ENCODE measurements at places on chromosomes 7 and 10.

GRCh38 chr10:124688889-124689670 lies 55.1 kb downstream of the FAM53B start:
- DNase-seq: no peak

DNA sequence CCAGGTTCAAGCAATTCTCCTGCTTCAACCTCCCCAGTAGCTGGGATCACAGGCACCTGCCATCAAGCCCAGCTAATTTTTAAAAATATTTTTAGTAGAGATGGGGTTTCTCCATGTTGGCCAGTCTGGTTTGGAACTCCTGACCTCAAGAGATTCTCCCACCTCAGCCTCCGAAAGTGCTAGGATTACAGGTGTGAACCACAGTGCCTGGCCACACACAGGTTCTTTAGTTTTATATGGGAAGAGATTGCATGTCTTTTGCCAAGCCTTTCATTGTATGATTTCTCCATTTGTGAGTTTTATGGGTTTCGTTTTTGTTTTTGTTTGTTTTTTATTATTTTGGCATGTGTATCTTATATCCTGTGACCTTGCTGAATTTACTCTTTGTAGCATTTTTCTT lies 40.9 kb downstream of the C1GALT1 start:
- DNase-seq: no peak

DNA sequence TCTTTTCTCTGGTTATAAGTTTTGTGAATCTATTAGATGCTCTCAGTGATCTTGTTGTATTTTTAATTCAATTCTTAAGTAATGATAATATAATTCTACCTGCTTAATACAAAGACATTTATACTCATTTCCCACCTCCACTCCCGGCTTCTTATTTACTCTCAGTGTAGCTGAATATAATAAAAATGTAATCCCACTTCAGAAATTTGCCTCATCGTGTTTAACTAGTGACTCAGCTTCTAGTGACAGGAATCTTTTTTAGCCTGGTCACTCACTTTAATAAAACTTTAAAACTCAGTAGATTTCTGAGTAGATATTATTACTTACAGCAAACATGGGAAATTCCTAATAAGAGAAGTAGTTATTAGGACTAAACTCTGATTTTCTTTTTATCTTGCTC lies 1506.2 kb upstream of the LRRTM3 start:
- no peak for DNase-seq

GRCh38 chr7:516606-517456 lies 2.8 kb downstream of the PDGFA start:
- DNase-seq: no peak

- DNase-seq: no peak
Measured at GRCh38 chr7:136533732-136534131, 334.7 kb upstream of the CHRM2 start.

- no peak for DNase-seq
Measured at GRCh38 chr7:114409750-114410149, 4.9 kb upstream of the FOXP2 start.

- DNase-seq: no peak
Measured at GRCh38 chr10:21314906-21315644, 210.4 kb downstream of the SKIDA1 start.

DNA sequence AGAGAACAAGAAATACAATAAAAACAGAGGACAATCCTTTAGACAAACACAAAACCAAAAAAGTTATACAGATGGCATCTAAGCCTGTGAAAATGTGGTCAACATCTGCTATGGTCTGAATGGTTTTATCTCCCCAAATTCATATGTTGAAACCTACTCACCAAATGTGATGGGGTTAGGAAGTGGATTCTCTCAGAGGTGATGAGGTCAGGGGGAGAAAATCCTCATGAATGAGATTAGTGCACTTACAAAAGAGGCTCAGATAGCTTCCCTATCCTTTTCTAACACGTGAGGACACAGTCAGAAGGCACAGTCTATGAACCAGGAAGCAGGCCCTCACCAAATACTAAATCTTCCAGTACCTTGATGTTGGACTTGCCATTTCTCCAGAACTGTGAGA lies 147.8 kb upstream of the GPR22 start:
- DNase-seq: no peak

- DNase-seq: no peak
Measured at GRCh38 chr10:45155784-45156183, 155.1 kb downstream of the ZNF22 start.

- DNase-seq: no peak
Measured at GRCh38 chr10:88689366-88689765, 16.7 kb upstream of the LIPK start.

- DNase-seq: no peak
Measured at GRCh38 chr7:91537260-91538152, 273.3 kb downstream of the FZD1 start.

DNA sequence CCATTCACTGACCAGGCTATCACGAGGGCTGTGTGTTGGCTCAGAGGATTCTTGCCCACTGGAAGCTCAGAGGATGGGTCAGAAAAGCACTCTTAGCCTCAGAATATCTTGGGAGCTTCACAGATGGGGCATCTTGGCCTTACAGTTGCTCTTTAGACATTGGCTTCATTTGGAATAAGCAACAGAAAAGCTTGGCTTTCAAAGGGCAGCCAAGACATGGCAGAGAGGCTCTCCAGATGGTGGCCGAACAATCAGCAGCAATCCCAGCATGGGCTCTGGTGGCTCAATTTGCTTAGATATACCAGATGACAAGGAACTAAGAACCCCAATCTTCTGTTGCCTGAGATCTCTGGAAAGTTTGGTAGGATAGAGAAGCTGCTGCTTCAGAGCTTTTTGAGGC lies 446.2 kb downstream of the ADRA2A start:
- DNase-seq: no peak

- no peak for DNase-seq
Measured at GRCh38 chr7:157027568-157028198, 17.2 kb upstream of the MNX1 start.

DNA sequence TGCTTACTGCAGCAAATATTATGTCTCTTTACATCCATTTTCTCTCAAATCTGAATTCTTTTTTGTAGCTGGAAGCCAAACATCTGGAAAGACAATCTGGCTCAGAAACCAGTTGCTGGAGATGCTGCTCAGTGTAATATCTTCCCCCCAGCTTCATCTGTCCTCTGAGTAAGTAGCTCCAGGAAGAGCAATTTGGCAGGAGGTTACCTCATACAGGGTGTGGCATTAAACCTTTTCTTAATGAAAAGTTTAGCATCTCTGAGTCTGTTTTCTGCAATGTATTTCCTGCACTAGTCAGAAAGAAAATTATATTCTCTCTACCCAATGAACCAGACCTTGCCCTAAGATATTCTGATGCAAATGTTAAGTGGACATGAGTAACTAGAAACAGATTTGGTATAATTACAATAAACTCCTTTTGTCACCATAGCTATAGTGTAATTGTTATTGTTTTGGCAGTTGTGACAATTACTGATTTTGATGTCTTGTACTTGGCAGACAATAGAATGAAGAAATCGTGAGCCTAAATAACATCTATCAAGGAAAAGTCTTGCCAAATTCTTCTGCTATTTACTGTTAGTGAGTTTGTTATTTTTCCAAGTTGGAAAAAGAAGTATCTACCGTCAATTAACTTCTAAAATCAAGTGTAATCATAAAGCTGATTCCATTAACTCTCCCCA lies 123.3 kb downstream of the WDFY4 start:
- DNase-seq: no peak

- DNase-seq: no peak
Measured at GRCh38 chr10:75815066-75815465, 383.6 kb downstream of the LRMDA start.

- DNase-seq: no peak
Measured at GRCh38 chr10:77349226-77349625, 288.4 kb downstream of the KCNMA1 start.

GRCh38 chr10:77702166-77702565 lies 64.6 kb upstream of the KCNMA1 start:
- no peak for DNase-seq

GRCh38 chr7:68200051-68200670 lies 1203.5 kb downstream of the TYW1 start:
- DNase-seq: no peak

- no peak for DNase-seq
Measured at GRCh38 chr10:34522546-34522945, 292.6 kb downstream of the PARD3 start.

DNA sequence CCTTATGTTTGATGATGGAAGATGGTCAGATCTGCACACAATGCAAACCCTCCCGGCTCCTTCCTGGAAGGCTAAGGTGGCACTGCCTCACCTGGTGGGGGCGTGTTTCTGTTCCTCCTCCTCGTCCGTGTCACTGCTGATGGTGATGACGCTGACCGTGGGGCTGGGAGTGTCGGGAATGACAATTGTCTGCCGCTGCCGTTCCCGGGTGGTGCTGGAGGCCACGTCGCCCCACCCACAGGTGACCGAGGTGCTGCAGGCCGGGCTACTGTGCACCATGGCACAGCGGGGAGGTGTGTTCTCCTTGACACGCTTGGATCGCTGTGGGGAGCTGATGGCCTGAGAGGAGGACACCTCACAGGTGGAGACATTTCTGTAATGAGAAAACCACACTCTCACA lies 73.1 kb downstream of the CLEC2L start:
- no peak for DNase-seq

- no peak for DNase-seq
Measured at GRCh38 chr7:98284335-98285036, 3.0 kb downstream of the BRI3 start.

DNA sequence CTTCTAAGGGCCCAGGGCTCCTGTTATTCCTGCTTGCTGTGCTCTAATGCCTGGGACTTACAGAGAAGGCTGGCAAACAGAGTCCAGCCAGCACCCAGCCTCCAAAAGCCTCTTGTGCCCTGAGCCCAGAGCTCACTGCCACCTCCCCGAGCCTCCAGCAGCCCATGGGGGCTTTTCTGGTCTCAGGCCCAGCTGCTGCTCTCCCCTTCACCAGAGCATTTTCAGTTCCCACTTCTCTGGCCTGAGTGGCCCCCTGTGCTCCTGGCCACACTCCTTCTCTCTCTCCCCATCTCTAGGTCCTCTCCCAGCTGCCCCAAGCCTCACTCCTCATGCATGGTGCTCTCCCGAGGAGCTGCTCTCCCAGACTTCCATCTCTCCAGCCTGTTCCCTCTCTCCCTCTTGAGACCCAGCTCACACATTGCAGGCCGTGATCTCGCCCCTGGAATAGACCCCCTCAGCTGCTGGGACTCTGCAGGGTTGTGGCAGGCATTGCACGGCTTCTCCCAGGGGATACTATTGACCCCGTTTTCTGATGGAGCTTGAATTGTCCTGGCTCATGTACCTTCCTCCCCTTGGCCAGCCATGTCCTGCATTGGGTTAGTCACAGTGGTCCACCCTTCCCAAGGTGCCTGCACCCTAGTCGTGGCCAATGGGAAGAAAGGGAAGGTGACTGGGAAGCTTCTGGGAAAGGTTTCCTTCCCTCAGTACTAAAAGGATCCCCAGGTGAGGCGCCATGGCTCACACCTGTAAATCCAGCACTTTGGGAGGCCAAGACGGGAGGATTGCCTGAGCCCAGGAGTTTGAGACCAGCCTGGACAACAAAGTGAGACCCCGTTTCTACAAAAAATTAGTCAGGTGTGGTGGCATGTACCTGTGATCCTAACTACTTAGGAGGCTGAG lies 9.0 kb upstream of the RASSF4 start:
- DNase-seq: no peak

- DNase-seq: no peak
Measured at GRCh38 chr7:50069613-50070012, 23.4 kb downstream of the ZPBP start.

DNA sequence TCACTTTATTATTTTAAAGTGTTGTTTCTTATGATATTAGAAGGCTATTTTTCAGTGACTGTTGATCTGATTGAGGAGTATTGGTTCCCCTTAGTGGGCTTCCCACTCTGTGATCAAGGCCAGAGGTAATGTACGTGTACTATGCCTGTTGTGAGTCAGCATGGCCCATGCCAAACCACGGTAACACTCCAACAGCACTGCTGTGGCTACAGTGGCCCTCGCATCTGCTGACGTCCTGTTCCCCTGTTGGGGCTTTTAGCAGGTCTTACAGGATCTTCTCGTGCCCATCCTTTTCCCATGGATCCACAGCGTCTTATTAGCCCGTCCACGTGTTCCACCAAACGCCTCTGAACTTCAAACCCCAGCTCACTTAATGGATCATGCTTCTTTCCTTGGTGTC lies 964.6 kb upstream of the CELF2 start:
- no peak for DNase-seq

DNA sequence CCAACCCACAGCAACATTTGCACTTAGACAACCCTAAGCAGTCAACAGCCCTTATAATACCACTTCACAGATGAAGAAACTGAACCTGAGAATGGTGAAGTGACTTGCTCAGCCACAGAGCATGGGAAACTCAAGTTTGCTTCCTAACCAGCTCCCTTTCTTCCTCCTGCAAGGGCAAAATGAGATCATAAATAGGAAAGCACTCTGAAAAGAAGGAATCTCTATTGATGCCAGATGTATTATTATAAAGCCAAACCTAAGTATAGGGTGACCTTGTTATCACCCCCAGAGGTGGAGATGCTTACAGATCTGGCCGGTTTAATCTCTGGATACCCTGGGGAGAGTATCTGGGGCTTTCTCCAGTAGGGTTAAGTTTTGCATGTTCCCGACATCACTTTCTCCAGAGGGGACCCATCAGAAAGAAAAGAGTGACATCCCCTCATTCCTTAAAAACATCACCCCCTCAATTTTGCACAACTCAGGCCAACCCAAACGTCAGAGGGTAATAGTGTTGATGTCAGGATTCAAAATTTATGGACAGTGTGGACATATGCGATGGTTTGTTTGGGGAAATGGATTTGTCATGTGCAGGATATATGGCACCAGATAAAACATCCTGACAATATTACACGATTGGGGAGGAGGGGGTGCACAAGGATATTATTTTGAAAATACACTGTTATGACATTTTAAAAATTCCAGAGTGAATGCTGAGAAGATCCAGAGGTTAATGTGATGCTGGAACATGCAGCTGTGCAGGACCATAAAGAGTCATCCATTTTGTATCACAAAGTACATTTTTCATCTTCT lies 24.0 kb upstream of the XPNPEP1 start:
- no peak for DNase-seq

GRCh38 chr7:70450731-70451130 lies 681.2 kb upstream of the GALNT17 start:
- DNase-seq: no peak

DNA sequence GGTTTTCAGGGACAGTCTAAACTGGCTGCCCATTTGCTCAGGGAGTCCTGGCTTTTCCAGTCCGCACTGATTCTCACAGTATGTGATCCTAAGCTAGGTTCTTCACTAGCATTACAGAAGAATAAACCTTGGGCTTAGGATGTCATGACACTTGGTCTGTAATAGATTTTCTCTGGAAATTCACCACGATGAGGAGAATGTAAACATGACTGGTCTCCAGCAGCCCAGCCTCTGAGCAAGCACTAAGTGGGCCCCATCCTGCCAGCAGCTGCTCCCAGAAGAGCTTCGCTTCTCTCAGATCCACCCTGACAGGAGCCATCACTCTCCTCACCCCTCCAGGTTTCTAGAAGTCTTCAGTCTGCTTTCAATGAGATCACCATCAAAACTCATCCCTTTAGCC lies 103.7 kb upstream of the ZPBP start:
- no peak for DNase-seq

DNA sequence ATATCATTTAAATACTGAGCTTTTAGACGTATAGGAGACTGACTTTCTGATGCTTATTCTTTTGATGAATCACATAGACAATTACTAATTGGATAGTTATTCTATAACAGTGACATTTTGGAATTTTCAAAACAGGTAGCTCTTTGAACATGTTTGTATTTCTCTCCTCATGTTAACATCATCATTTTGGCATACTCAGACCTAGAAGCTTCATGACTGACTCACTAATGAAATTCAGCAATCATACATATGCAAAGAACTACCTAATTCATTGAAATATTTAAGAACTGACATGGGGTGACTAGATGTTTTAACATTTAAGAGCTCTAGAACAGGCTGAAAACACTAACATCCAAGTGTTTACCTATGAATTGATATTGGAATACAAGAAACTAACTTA lies 192.3 kb downstream of the VTI1A start:
- DNase-seq: no peak
